ENCODE measurements at places on chromosomes 3 and 15.

GRCh38 chr3:64270142-64270865, 45.0 kb upstream of the PRICKLE2 start:
- no peak for DNase-seq

DNA sequence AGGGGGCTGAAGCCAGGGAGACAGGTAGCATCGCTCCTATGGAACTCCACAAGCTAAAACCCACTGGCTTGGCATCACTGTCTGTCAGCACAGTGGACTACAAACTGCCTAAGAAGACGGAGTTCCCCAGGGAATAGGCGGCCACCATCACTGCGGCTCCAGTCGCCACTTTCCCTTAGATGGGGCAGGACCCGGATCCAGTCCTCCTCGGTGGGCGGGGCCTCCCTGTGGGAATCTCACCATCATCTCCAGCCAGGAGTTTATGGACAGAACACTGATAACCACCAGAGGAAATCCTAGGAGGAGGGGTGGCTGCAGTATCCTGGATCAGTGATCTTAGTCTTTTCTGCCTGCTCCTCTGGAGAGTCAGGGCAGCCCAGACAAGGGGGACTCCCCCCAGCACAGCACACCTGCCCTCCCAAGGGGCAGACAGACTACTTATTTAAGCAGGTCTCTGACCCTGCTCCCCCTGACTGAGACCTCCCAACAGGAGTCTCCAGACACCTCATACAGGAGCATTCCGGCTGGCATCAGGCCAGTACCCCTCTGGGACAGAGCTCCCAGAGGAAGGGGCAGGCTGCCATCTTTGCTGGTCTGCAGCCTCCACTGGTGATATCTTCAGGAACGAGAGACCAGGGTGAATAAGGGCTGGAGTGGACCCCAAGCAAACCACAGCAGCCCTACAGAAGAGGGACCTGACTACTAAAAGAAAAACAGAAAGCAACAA, 435.6 kb upstream of the RASGRP1 start:
- DNase-seq, result no peak

GRCh38 chr3:132016061-132017041, 18.5 kb downstream of the CPNE4 start:
- DNase-seq, result no peak

DNA sequence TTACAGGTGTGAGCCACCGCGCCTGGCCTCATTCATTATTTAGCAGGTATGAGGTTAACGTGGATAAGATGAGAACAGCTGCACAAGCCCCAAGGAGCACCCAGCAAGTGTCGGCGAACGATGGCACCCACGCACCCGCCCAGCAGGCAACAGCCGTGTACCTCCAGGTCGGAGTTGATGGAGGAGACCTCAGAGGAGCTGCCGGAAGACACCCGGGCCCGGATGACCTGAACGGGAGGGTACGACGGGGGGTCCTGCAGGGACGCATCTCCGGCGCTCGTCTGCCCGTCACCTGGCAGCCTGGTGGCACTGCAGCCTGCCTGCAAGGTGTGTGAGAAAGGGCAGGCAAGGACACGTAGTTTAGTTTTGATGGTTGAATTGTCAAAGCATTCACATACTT, 29.1 kb downstream of the TMEM44 start:
- DNase-seq, result no peak

- no peak for DNase-seq
Measured at GRCh38 chr15:68298882-68299381, 21.4 kb downstream of the FEM1B start.

- no peak for DNase-seq
Measured at GRCh38 chr15:94607176-94607654, 375.9 kb downstream of the MCTP2 start.

DNA sequence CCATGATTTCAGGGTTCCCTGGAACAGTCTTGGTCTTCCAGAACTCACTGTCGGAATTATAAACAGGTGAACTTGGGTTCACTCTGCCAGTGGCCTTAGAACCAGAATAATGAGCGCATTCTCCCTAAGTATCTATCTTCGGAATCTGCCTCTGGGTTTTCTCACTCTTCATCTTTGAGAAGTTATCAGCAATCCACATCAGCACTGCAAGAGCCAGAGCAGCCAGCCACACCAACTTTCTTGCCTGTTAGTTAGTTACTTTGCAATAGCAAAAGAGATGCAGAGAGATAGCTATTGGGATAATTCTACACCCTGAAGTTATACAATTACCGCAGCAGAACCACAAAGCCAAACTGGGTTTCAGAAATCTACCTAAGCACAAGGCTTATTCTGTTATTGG, 25.8 kb downstream of the GLB1 start:
- no peak for DNase-seq

DNA sequence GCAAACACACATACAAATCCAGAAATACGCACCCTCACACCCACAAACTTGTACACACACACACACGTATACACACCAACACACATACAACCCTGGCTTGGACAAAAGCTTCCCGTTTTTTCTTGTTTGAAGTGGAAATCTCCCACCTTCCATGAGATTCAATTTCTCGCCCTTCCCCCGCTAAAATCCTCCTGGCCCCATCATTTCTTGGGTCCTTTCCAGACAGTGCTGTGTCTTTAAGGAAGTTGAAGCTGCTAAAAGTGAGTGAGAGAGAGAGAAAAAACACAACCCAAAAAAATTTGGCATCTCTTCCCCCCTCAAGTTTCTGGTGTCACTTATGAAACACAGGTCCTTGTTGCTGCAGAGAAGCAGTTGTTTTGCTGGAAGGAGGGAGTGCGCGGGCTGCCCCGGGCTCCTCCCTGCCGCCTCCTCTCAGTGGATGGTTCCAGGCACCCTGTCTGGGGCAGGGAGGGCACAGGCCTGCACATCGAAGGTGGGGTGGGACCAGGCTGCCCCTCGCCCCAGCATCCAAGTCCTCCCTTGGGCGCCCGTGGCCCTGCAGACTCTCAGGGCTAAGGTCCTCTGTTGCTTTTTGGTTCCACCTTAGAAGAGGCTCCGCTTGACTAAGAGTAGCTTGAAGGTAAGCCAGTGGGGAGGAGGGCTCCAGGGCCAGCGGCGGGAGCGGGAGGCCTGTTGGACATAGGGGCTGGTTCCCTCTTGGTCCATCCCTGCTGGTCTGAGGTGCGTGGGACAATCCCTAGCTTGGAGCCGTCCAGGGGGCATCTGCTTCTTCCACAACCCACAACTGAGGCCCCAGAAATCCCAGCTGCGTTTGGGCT, at the start of gene ISLR:
TSS of gene ISLR (plus strand) at position 331 of the 839 bp plus-strand sequence. CDS start 1,149 bp downstream, outside the sequence.
- peak; percentile 37 for DNase-seq

DNA sequence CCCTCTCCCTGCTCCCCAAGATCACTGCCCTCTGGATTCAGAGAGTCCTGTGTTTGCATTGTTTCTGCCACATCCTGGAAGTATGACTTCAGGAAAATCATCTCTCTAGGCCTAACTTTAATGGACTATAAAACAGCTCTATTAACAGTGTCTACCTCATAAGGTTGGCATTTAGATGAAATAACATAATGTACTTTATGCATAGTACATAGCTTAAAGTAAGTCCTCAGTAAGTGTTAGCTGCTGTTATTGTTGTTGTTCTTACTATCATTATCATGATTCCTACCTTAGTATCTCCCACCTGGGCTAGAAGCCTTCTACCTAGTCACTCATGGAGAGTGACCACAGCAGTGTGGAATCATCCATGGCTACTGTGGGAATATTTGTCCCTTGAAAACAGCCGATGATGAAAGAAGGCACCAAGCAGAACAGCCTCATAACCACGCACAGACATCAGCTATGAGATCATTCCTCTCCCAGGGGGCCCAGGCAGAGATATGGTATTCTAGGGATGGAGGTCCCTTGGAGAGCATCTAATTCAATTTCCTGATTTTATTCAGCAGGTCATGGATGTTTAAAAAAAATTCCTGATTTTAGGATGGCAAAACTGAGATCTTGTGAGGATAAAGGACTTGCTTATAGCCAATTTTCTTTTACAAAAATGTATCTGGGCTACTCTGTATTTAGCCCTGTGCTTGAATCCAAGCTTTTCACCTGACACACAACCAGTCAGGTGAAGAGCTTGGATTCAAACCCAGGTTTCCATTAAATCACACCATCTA, 1.9 kb downstream of the FSD2 start:
- DNase-seq, result no peak

DNA sequence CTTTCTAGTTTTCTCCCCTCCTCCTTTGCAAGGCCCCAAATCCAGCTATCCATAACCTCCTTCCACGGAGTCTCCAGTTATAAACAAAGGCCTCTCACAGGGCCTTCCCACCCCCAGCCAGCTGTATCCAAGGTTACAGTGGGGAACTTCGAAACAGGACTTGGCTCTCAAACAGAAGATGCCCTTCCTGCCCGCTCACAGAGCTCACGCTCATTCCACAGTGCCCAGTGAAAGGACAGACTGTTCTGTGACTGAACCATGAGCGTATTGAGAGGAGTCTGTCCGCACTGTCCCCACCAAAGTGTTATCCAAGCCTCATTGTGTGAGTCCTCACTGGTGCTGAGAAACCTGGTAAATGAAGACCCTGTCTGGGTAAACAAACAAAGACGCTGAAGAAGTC, 35.4 kb downstream of the ARHGAP31 start:
- DNase-seq, result no peak

- no peak for DNase-seq
Measured at GRCh38 chr15:74050556-74051234, 31.7 kb downstream of the GOLGA6A start.

DNA sequence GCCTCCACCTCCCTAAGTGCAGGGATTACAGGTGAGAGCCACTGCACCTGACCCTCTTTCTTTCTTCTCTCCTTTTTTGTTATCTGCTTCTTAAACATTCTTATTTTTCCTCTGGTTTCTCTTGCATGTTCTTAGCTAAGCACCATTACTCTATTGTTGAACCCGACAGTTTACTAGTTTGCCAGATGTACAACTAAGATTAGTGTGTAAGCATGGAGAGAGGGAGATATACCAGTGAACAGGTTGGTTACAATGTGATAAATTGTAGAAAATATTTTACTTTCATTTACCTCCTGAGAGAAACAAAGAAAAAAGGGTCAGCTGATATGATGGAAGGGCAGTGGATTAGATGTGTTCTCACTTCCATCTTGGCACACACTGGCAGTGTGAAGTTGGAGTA, 4.9 kb downstream of the HAUS2 start:
- DNase-seq, result no peak

- no peak for DNase-seq
Measured at GRCh38 chr15:95584088-95584487, 746.4 kb upstream of the NR2F2 start.

DNA sequence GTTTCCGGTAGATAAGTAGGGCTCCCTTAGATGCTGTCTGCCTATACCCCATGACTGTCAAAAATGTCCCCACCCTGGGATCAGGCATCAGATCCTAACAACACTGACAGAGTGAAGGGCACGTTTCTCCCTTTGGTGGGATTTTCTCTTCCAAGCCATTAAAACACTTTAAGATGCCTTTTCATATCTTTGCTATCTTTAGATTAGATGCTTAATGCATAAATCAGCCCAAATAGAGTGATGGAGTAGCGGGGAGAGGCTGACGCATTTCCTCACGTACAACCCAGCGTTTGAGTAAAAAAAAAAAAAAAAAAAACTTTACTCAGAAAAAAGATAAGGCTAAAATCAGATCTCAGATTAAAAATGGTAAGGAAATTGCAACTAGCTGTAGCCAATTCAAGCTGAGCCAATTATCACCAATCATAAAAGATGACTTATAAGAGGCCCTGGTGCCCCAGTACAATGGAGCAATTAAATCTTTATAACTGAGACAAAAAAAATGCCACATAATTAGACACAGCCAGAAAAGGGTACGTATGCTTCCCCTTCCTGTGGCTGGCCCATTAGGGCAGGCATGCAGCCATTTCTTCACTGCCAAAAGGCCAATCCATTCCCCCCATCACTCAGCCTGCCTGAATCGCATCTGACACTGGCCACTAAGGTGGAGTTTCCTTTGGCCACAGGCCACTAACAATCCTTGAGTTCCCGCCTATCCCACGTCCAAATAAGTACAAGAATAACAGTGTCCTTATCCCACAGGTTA, 45.0 kb downstream of the RFTN1 start:
- peak; percentile 14 for DNase-seq

DNA sequence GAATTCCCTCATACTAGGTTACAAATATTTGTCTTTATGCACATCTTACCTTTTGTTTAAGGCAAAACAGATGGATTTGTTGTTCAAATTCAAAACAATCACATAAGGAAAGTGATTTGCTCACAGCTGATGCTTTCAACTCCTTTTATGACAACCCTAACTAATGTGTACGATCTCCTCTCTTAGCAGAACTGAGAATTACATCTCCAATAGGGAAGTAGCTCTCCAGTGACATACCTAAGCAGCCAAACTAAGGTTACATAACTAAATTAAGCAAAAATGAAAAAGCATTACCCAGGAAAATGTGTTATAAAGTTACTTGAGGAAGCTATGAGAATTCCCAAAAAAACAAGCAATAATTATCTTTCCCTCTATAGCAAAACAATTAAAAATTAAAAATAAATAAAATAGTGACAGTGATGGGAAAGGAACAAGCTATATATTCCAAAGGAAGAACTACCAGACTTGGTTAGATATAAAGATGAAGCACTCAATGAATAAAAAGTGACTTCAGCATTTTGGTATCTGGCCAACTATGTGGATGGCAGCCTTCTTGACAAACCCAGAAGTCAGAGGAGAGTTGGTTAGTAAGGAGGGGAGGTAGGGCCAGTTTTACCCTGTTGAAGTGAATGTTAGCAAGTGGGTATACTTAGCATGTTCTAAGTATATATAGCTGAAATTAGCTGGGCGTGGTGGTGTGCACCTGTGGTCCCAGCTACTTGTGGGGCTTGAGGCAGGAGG, 32.4 kb downstream of the PEAK1 start:
- peak; percentile 22 for DNase-seq

DNA sequence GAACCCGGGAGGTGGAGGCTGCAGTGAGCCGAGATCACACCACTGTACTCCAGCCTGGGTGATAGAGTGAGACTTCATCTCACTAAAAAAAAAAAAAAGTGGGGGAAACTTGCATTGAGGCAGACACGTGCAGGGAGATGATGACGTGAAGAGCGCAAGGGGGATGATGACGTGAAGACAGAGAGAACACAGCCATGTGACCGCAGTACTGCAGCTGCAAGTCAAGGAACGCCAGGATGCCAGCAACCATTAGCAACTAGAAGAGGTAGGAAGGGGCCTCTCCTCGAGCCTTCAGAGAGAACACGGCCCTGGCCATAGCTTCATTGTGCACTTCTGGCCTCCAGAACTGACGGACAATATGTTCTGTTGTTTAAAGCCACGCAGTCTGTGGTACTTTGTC, 28.3 kb downstream of the RFT1 start:
- DNase-seq, result no peak

GRCh38 chr3:123540285-123540684, 44.6 kb downstream of the HACD2 start:
- DNase-seq, result no peak

GRCh38 chr3:128064962-128065361, 12.7 kb downstream of the SEC61A1 start:
- DNase-seq, result no peak

- no peak for DNase-seq
Measured at GRCh38 chr3:16447135-16447534, 66.4 kb downstream of the RFTN1 start.

GRCh38 chr15:31480356-31481025, 153.9 kb downstream of the KLF13 start:
- no peak for DNase-seq

GRCh38 chr3:166274351-166275023, 437.3 kb upstream of the BCHE start:
- no peak for DNase-seq
